ENCODE measurements at places on chromosomes 6 and 20.

GRCh38 chr20:57342829-57343228, 8.2 kb upstream of the RAE1 start:
- no peak for DNase-seq

GRCh38 chr6:7152462-7152861, 44.7 kb downstream of the RREB1 start:
- no peak for DNase-seq

DNA sequence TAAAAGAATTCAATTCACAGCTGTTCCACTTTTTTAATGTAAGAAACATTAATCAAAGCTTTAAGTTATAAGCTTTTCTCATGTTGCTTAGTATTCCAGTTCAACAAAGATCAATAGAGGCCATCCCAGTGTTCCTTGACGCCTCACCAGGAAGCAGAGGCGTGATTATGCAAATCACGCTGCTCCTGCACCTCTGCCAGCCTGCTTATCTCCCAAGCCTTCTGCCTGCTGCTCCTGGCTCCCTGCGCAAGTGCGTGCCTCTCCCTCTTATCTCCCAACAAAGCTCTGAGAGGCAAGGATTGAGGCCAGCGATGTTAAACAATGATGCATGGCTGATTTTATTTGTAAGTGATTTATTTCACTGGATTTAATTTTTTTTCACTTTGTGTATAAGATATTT, 42.8 kb downstream of the INSM1 start:
- DNase-seq: no peak

GRCh38 chr6:49782293-49782692, 4.8 kb downstream of the PGK2 start:
- DNase-seq: no peak

- DNase-seq: no peak
Observed at GRCh38 chr6:74343804-74344203, 647.8 kb downstream of the CD109 start.

- DNase-seq: no peak
Observed at GRCh38 chr20:46607849-46608497, 43.3 kb downstream of the SLC13A3 start.

- DNase-seq: no peak
Observed at GRCh38 chr6:108837236-108837971, 10.8 kb upstream of the ARMC2 start.

DNA sequence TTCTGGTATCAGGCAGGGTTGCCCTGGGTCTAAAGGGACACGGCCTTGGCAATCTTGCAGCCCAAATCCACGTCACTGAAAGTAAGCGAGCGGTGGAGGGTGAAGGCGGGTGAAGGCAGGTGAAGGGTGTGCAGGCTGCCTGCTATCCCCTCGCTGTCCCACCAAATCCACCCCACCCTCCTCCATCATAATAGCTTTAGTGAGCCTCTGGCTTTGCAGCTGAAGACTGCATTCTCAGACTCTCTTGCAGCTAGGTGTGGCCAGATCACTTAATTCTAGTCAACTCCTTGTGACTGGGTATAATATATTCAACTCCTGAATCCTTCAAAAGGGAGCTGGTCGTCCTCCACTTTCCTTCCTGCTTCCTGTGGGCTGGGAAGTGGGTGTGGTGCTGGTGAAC, 126.7 kb upstream of the TRAF3IP2 start:
- DNase-seq: no peak

GRCh38 chr6:33721508-33721907, 10.0 kb upstream of the UQCC2 start:
- no peak for DNase-seq

DNA sequence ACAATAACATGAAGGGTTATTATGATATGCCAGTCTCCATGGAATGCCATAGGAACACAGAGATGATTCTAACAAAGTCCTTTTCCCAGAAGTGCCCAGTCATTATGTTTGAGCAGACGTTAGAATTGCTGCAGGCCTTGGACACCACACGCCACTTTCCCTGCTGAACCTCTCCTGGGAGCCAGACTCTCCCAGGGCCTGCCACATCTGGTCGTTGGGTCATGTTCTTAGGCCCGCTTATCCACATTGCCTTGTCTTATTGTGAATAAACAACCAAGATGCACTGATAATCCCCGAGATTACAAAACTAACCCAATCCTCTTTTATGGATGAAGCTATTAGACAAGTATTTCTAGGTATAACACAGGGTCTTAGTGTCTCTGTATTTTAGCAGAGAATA, 276.5 kb upstream of the CITED2 start:
- no peak for DNase-seq

DNA sequence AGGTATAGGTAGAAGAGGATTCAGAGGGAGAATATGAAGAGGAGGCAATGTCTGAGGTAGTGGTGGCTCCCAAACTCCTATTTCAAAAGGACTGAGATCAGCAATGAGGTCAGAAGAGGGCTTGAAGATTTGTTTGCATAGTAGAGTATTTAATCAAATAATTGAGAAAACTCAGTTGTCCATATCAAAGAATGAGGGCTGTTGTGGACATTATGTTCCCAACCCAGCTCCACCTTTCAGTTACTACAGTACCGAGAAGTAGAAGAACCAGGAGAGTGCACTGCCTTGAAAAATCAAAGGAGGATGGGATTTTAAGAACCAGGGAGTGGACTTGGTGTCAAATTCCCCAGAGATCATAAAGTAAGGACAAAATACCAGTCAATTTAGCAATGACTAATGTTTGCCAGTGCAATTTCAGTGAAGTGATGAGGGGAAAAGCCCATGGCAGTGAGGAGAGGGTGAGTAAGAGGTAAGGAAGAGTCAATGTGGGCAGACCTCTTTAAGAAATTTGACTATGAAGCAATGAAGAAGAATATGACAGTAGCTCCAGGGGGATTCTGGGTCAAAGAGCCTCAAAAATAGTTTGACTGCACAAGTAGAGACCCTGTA, 382.4 kb downstream of the PKHD1 start:
- DNase-seq: no peak

GRCh38 chr20:15071085-15071808, 733.8 kb upstream of the FLRT3 start:
- DNase-seq: no peak

- peak; percentile 79 for DNase-seq
Observed at GRCh38 chr20:32484958-32485769, 100.0 kb downstream of the NOL4L start.

DNA sequence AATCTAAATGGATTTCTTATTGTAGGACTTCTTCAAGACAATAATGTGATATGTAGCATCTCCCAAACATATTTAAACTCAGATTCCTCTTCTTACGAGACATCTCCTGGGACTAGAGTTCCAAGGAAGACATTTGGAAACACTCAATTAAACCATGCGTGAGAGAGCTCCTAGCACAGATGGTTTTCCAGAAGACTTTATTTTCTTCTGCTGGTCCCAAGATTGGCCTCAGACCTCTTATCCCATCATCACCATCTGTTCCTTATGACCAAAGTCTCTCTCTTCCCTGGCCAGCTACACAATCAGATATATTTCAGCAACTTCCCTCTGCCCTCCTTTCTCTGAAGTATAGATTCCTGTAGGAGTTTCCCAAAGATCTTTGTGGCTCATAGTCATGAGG, 93.2 kb upstream of the JARID2 start:
- DNase-seq: no peak

- no peak for DNase-seq
Observed at GRCh38 chr6:108895571-108895970, 47.3 kb downstream of the ARMC2 start.

DNA sequence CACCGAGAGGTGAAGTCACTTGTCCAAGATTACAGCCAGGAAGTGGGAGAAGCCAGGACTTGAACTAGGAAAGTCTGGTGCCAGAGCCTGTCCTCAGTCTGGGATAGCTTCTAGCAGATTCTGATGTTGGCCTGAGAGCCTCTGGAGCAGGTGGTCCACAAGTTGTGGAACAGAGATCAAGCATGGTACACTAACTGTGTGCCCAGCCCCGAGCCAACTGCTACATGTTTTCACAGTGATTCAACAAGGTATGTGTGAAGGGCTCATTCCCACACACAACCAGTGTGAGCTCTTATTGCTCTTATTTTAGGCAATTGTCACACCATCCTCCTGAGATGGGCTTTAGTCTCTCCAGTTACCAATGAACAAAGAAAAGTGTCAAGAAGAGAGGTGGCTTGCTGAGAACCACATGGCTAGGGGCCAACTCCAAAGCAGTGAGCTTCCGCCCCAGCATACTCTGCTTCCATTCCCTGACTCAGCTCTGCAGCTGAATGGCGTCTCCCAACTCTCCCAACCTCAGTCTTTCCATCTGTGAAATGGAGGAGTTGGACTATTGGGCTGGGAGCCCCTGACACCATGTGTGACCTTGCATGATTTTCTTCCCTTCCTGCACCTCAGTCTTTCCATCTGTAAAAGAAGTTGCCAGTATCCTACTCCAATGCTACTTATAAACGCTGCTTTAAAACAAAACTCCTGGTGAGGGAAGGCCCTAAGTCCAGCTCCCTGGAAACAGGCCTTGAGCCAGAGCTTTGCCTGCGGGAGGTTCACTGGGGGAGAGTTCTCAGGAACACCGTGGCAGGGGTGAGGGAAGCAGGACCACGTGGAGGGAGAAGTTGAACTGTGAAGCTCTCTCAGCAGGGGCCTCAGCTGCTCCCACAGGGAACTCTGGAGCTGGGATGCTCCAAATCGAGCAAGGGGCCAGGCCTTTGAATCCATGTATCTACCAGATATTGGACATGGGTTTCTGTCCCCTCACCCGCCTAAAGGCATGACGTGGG, 40.9 kb downstream of the CDH22 start:
- DNase-seq: no peak

DNA sequence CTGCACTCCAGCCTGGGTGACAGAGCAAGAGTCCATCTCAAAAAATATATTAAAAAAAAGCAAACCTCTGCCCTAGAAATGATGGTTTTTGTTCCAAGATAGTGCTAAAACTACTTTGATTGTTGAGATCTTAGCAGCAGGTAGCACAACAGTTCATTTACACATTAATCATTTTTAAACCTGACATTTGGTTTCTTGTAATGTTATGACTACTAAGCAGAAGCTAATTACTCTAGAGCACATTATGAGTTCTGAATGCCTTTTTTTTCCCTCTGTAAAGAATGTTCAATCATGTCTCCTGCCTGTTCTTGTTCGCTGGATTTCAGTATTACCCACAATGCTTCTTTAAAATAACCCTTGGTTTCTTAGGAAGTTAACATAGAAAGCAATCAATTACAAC, 24.7 kb upstream of the PHF3 start:
- DNase-seq: no peak

DNA sequence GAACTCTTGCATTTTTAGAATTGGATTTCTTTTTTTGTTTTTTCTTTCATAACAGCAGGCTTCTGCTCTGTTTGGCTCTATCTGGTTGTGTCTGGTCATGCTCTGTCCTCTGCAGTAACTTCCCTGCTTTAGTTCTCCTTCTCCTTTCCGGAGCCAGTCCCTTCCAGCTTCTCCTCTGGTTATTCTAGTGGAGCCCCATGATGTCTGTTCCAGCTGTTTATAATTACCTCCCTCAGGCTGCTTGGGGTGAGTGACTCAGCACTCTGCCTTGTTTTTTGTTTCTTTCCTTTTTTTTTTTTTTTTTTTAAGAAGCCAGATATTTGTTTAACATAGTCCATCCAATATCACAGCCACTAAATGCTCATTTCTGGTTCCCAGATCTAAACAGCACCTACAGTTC, 409.6 kb downstream of the MAFB start:
- no peak for DNase-seq

- no peak for DNase-seq
Observed at GRCh38 chr6:161301338-161301737, 27.5 kb upstream of the AGPAT4 start.

GRCh38 chr6:71197267-71197666, 91.3 kb upstream of the OGFRL1 start:
- DNase-seq: no peak

DNA sequence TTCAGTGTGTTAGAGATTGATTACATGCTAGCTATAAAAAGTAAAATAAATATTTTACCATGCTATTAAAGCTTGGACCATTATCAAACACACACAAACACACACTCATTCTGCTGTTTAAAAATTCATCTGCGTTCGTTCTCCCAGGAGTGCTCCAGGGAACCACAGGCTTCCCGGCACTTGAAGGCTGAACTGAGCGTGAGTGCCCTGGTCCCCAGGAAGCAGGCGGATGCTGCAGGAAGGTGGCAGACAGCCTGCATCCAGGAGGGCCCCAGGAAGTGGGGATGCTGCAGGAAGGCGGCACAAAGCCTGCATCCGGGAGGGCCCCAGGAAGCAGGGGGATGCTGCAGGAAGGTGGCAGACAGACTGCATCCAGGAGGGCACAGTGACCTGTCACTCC, 147.2 kb upstream of the SNX9 start:
- DNase-seq: no peak

DNA sequence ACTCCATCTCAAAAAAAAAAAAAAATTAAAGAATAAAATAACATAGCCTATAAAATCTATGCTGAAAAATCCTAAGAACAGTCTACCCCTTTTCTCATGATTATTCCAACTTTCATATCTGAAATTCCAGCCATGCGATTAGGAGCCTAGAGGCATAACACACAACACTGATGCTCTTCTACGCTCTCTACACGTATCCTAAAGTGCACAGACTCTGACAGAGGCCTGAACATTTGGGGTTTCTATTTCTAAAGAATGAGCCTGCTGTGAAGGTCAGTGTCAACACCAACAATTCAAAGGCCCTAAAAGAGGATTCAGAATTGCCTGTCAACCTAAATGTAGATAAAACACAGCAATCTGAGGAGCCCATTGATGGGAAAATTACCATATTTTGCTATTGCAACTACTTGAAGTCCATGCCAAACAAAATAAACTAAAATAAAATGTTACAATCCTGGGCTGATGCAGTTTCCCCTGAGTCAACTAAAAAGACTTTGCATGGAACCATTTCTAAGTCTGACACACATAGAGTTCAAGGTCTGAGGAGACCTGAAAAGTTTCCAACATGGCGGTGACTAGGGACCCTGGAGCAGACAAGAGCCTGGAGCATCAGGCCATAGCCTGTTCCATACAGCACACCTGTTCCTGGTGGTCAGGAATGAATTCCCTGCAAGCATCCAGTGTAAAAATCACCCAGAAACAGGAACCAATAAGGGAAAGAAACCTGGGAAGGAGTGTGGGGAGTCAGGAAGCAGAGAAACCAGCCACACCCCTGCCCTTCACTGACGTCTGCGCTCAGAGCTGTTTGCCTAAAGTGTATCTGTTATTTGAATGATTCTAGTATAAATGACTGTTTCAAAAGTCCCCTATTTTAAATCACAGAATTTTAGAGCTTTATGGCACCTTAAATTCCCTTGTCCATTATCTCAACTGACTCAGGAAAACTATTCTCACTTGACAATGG, 11.8 kb downstream of the NINL start:
- no peak for DNase-seq

GRCh38 chr20:25318471-25319240, 70.8 kb downstream of the PYGB start:
- no peak for DNase-seq

GRCh38 chr20:10540636-10541493, 105.8 kb downstream of the SLX4IP start:
- no peak for DNase-seq

DNA sequence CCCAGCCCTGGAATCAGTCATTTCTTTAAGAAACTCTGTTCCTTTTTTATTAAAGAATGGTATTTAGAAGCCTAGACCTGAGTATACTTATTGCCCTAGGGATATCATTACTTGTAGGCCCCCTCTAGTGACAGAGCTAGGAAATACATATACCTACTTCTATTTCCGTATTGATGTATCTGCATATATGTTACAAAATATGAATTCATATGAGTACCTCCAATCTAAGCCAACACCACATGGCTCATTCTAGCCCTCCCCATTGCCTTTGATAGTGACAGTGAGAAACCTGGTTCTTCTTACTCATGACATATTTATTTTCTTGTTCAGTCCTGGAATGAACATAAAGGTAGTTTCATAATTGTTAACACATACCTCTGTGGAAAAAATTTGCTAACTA, 137.2 kb downstream of the FARS2 start:
- DNase-seq: no peak

Data from stimulated activated naive CD8-positive, alpha-beta T cell treated with anti-CD3 and anti-CD28 coated beads, Interleukin-15, Interleukin-2, amounts not matched to agents 100 U/mL and 50 U/mL, for 24 hours (primary cell).